ENCODE measurements at places on chromosomes 16 and 17.

- DNase-seq: no peak
Observed at GRCh38 chr17:31381165-31381668, 10.3 kb upstream of the RAB11FIP4 start.

DNA sequence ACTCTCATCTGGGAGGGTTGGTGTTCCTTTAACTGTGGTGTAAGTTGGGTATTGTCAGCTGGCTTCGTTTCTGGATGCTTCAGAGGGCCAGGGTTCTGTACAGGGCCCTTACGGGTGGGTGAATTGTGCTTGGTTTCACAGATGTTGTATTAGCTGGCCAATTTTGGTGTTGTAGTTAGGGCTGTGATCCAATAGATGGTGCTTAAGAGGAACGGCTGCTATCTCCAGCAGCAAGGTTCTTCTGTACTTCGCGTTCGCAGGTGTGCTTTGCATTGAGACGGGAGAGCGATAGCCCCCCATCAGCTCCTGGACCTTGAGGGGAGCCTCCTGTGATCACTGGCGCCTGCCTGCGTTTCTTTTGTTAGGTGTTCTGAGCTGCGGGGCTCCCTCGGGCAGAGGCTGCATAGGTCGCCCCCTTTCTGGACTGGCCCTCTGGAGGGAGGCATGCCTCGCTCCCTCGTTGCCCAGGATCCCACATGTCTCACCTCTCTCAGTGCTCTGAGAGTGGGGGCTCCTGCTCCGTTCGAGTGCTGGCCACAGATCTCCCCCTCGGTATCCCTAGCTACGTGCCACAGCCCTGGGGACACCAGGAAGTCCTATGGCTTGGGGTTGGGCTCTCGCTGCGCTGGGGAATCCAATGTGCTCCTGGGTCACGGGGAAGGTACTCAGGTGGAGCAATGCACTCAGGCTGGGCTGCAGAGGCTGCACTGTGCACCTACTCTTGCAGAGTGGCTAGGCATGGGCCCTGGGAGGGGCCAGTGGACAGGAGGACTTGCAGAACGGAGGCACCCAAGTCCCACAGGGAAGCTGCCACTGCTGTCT is 837 bp upstream of the PRDM7 start:
- DNase-seq: peak; percentile 23

- no peak for DNase-seq
Observed at GRCh38 chr17:45118691-45119090, 13.6 kb downstream of the PLCD3 start.

GRCh38 chr16:46555951-46556350 is 65.2 kb downstream of the SHCBP1 start:
- DNase-seq: no peak

DNA sequence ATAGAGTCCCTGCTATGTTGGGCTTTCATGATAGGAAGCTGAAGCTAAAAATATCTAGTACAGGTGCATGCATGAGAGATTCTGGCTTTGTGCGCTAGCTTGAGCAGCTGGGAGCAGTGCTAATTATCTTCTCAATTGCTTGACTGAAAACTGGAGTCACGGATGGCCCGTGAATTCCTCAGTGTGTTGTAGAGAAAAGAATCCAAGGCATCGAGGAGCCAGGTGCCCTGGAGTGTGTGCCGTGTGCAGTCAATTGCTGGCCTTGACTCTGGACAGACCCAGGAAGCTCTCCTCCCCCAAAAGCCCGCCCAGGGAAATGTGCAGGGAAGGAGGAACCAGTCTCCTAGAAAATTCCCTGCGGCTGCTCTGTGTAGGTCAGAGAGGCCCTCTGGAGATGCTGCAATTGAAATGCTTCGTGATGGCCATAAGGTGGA is 14.2 kb downstream of the LGALS3BP start:
- no peak for DNase-seq

GRCh38 chr16:57748596-57748995 is 13.0 kb downstream of the KATNB1 start:
- no peak for DNase-seq

DNA sequence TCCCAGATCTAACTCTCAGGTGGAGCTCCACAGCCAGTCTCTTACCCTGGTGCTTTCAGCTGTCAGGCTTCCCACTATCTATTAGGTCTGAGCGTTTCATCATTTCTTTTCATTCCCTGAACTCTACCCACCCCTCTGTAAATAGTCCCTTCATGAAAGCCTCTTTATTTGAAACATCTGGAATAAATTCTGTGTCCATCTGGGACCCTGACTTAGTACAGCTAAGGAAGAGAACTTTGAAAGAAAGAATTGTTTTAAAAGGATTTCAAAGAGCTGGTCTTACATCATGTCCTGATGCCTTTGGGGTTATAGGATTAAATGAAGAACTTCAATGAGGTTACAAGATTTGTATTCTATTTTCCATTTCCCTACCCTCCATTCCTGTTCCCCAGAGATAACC is 388.5 kb upstream of the CA10 start:
- no peak for DNase-seq

GRCh38 chr16:49112754-49113153 is 168.9 kb downstream of the CBLN1 start:
- DNase-seq: no peak

DNA sequence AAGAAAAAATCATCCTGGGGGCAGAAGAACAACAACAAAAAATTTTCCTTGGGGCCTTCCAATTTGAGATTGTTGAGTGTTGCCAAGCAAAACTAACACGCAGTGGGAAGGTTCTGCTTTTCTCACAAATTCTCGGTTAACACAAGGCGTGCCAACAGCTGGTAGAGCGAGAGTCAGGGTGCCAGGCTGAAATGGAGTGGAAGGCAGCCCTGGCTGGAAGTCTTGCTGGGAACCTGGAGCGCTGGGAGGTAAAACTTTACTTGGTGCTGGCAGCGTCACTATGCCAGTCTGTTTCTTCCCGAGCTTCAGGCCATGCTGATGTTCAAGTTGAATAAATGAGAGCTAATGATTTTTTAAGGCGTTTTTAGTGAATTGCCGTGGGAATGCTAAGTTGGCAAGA is 189.4 kb downstream of the WWOX start:
- DNase-seq: no peak

DNA sequence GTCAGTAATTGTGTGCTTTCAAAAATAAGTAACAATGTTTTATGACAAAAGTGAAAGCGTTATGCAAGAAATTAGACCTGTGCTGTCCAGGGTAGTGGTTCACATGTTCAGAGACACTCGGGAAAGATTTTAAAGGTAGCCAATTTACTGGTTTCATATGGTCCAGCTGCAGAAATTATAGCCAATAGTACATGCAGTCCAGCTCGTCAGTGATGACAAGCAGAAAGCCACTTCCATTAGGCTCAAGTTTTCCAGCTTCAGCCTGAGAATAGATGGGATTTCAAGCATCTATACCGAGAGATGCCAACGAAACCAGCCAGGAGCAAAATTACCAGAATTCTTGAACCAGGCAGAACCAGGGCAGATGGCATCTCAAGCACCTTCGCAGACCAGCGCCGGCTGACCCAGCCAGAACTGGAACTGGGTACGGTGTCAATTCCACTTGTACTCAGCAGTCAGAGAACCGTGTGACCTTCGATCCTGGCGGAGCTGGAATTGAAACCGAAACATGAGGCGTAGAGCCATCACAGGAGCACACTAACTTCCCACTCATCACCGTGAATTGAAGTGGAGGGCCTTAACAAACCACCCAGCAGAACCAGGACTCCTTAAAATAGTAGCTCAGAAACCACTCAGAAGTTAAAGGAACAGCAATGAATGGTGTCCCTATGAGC is 207.9 kb upstream of the HSBP1 start:
- no peak for DNase-seq

DNA sequence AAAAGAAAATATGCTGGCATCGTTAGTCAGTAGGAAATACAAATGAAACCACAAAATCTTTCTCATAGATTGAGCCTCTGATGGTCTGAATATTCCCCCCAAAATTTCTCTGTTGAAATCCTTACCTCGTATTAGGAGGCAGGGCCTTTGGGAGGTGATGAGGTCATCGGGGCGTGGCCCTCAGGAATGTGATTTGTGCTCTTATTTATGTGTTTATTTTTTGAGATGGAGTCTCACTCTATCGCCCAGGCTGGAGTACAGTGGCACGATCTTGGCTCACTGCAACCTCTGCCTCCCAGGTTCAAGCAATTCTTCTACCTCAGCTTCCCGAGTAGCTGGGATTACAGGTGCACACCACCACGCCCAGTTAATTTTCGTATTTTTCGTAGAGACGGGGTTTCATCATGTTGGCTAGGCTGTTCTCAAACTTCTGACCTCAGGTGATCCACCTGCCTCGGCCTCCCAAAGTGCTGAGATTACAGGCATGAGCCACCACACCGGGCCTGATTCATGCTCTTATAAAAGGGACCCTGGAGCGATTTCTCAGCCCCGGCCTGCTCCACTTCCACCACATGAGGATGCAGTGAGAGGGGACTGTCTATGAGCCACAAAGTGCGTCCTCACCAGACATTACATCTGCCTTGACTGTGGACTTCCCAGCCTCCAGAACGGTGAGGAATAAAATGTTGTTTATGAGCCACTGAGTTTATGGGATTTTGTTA is 53.1 kb downstream of the DNAH17 start:
- no peak for DNase-seq

GRCh38 chr17:34493917-34494316 is 85.5 kb upstream of the TMEM132E start:
- no peak for DNase-seq

GRCh38 chr17:79088247-79088996 is 13.8 kb downstream of the ENGASE start:
- no peak for DNase-seq

DNA sequence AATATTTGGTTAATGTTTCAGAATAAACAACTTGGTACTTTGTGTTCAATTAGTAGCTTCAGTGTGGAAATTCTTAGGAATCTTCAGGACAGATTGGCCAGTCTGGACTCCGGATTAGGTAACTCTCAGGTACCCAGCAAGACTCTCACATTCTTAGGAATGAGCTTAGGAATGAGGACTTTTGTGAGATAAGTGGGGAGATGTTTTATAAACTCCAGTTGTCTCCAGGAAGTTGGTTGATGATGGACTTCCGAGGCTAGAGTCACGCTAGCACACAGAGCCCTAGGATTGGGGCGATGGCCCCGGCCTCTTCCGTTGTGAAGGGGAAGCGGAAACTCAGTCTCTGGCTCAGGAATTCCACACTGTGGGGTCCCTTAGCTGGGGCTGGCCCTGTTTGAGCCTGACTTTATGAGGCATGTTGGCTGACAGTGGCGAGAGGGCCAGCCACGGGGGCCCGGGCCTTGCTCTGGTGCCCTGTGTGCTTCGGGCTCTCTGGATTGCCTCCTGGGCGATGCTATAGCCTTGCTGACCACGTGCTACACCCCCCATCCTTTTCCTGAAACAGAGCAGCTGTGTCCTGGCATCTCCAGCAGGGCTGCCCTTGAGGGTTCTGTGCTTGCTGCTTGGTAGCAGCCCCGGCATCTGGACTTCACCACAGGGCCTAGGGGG is 32.4 kb downstream of the RAB11FIP3 start:
- no peak for DNase-seq

DNA sequence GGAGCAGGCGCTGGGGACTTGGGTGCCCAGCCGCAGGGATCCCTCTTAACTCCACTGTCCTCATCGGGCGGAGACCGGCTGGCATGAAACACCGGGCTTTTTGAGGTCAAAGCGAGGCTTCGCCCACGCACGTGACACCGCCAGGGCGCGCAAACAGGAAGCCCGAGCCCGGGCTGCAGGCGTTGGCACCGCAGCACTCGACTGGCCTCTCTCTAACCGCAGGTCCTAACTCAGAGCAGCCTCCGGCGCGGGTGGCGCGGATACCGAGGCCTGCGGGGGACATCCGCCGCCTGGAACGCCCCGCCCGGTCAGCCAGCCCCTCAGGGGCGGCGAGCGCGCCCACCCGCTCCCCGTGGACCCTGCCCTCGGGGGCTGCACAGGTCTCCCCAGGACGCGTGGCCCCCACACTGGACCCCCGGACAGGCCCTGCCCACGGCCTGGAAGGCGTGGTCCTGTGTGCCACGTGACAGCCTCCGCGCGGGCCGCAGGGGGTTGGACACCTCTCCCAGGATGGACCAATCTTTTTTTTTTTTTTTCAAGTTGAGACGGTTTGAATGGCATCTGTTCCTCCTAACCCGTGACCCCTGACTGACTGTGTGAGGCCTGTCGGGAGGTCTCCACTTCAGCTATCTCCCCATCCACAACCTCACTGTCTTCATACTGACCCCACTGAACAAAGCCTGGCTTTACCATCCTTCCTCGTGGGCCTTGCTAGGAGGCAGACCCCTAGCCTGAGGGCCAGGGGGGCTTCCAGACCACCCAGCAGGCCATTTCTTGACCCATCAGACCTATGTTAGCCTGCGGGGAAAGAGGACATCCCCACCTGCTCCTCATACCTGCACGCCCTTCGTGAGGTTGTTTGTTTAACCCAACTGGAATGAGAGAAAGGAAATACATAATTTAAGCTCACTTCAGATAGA is 8.4 kb upstream of the SLC47A2 start:
- no peak for DNase-seq

- DNase-seq: no peak
Observed at GRCh38 chr17:48597778-48598631, 4.4 kb upstream of the HOXB5 start.

- DNase-seq: peak; percentile 78
Observed at GRCh38 chr17:38557836-38558727, 47.7 kb downstream of the SRCIN1 start.

- DNase-seq: no peak
Observed at GRCh38 chr17:29549177-29549923, 17.5 kb downstream of the ABHD15 start.

- no peak for DNase-seq
Observed at GRCh38 chr16:77551357-77551756, 116.5 kb upstream of the ADAMTS18 start.

GRCh38 chr16:69145658-69146057 is 13.2 kb downstream of the UTP4 start:
- no peak for DNase-seq

DNA sequence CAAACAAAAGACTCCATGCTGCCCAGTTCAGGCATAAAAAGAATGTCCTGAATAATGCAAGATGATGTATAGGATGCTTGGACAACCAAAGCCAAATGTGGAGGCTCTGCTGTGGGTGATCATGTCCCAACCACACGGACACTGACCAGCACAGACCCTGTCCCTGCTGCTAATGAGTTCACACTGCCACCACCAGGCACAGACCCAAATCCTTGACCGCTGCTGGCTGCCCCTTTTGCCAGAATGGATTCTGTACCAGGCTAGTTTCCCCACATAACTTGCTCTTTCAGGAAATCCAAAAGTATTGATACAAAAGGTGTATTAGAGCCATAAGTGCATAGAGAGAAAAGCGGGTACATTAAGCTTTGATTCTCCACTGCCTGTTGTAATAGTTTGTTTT is 60.9 kb downstream of the XYLT1 start:
- no peak for DNase-seq

- DNase-seq: no peak
Observed at GRCh38 chr17:63792055-63792729, 18.2 kb downstream of the DDX42 start.

DNA sequence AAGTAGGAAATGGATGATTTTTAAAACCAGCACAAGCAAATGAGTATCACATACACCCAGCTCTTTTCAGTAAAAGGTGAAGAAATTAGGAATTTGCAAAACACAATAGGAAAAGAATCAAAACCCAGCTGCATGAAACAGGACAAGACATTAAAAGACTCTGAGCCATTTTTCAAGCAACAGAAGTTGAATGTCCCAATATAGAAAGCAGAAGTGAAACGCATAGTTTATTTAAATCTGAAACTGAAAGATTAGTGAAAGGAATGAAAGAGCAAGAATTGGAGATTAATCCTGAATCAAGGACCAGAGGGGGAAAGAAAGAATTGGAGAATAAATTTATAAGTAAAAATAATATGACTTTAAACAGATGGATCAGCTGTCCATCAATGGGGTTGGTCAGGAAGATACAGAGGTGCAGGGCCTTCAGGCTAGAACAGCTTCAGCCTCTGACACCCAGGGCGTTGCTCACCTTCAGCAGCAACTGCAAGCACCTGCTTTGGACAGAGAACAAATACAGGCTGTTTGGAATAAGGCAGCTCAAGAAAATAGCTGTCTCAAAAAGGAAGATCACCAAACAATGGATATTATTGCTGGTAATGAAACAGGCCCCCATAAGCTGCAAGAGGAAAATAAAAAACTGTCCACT is 3.9 kb upstream of the ARHGAP17 start:
- DNase-seq: no peak
